ENCODE measurements at places on chromosomes 6 and 20.

DNA sequence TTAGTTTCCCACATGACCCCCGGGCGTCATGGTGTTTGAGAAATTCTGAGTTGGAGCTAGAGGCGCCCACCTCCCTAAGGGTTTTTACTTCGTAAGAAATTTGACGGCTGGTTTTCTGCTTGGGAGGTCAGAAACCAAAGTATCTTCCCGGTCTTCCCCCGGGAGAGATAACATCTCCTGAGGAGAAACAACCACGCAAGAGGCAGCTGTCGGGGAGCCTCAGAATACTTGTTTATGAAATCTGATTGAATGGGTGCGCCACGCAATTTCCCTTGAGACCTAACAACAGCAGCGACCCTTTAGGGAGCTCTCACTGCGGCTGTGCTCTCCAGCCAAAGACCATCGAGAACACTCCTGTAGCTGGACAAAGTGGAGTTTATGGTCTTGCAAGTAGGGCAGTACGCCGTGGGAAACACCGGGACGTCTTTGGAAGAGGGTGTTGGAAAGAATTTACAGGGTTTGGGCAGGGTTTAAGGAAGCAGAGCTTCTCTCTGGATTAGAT is 608 bp upstream of the EIF2S2 start:
- DNase-seq: peak; percentile 28

DNA sequence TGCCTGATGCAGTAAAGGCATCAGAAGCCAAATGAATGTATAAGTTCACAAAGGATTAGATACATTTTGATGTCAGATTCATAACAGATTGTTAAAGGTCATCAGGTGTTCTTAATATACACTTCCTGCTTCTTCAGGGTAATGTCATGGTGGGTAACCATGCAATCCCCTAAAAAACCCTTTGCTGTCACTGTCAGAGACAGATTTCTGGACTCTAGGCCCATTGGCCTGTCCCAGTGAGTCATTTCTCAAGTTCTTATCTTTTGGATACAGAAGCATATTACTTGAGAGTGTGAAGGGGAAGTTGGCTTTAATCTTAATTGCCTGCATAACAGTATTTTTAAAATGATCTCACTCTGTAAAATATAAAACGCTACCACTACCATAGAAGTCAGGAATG is 895.6 kb upstream of the MAP3K7 start:
- no peak for DNase-seq

DNA sequence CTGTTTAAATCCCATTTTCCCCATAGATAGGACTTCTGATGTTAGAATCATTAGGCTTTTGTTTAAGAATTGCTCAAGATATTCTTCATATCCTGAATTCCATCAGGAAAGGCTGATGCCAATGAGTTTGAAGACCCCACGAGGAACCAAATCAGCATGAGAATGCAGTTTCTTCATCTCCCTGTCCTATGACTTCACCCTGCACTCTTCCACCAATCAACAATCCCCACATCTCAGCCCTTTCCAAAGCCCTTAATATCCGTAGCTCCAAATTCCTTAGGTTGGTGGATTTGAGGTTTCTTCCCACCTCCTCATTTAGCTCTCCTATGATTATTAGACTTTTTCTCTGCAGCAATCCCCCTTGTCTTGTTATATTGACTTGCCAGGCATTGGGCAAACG is 88.3 kb upstream of the PRND start:
- no peak for DNase-seq

DNA sequence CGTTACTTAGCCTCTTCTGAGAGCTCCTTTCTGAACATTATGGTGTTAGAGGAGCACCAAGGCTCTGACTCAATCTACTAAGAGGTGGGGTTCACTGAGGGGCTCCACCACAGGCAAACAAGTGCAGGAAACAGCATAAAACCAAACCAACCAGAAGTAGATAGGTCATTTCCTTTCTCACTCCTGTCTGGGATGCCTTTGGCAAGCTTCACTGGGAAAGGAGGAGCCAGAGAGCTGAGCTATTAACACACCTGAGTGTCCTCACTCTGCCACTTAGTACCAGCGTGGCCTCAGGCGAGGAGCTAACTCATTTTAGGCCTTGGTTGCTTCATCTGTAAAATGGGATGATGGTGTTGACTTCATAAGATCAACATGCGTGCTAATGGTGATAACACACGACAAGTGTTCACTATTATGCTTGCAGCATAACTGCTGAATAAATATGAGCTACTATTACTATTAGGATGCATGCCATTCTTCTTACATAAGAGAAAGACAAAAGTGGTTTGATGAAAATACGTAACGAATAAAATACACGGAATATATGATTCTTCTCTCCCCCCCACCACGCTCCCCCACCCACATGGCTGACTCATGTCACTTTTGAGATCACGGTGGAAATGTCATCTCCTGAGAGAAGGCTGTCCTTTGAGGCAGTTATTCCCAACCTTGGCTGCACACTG is 185.4 kb downstream of the BCAS1 start:
- no peak for DNase-seq

DNA sequence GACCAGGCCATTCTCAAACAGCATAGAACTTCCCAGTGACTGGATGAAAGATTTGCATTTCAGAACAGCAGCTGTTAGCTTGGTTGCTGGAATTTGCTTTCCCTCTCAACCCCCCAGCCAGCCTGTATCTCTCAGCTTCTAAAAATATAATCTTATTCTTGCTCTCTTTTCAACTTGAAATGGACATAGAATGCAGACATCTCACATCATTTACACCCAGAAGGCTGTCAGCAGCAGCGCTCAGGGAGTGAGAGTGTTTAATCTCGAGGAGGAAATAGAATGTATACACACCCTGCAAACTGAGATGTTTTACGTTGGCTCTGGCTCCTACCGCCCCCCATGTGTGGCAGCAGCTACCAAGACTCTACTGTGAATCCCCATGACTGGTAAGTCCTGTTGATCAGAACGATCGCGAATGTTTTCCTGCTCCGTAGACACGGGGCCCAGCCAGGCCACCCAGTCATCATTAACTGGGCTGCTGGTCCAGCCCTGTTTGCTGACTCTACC is 163.4 kb upstream of the SLC24A3 start:
- no peak for DNase-seq

DNA sequence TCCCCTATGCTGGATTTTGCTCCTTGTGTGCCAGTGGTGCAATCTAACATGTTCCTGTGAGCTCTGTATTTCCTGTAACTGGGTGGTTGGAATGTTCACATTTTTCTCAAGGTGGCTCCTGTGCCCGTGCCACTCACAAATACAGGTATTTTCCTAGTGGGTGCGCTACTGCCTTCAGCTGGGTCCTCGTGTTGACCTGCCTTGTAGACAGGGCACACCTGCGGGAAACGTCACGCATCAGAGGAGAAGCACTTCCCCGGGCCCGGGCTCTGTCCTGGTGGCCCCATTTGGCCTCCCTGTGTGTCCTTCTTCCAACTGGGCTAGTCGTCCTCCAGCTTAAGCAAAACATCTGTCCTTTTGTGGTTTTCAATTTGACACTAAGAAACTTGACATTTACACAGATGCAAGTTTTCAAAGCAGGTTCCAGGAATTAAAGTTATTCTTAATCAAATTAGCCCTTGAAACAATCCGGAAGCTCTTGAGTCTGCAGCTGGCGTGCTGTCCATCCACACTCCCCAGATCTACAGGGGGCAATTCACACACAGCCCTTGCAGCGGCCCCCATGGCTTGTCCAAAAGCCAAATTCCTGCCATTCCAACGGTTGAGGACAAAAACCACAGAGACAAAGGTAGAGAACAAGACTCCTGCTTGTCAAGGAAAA is 275.1 kb downstream of the CDC5L start:
- no peak for DNase-seq

DNA sequence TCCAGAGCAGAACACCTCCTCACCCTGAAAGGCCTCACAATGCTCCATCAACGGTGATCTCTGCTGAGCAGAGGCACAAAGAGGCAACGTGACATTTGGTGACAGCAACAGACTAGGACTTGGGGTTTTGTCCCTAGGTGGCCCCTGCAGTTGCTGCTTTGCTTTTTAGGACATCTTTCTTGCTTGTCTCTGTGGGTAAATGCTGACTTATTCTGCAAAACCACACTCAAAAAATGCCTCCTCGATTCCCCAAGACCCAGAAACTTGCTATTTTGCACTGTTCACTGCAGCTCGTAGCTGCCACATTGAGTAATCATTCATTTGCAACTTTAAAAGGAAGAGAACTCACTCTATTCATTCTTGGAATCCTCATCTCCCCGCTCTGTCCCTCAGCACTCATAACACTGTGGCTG is 209.9 kb downstream of the LY86 start:
- DNase-seq: no peak

DNA sequence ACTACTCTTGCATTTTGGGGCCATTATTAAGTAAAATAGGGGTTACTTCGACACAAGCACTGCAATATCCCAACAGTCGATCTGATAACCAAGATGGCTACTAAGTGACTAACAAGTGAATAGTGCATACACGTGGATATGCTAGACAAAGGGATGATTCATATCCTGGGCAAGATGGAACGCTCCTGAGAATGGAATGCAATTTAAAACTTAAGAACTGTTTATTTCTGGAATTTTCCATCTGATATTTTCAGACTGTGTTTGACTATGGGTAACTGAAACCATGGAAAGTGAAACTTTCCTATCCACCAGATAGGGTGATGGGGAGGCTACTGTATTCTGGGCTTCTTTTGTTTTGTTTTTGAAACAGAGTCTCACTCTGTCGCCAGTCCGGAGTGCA is 66.5 kb downstream of the ILRUN start:
- no peak for DNase-seq

GRCh38 chr20:37615340-37616109 is 78.3 kb upstream of the CTNNBL1 start:
- no peak for DNase-seq

GRCh38 chr6:91786474-91787184 is 1199.8 kb upstream of the MAP3K7 start:
- no peak for DNase-seq

- DNase-seq: no peak
These were observed 9.7 kb upstream of the DYNLRB1 start for GRCh38 chr20:34506480-34506879.

- no peak for DNase-seq
These were observed 18.0 kb downstream of the PEX7 start for GRCh38 chr6:136840276-136841001.
